ENCODE measurements at places on chromosomes 13 and 19. TPM values are rescaled to one million over a fixed set of nuclear protein-coding genes. Genes with fewer than 3 reads are reported as not detected.

The PALM gene
- total RNA-seq, result 37.0 TPM

The DACH1 gene
- total RNA-seq, result 8.1 TPM

DNA sequence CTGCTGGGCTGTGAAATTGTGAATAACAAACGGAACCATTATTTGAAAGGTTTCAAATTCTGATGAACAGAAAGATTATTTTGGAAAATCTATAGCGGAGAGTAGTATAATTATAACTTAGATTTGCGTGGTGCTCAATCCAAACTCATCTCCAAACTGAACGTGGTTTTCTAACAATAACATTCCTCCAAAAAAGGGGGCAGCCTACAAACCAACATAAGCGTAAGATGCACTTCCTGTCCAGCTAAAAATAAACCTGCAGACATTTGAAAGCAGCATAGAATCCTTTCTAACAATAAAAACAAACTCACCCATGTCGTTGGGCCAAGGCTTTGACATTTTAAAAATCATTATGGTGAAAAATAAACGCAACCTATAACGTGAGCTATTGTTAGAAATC, 178.4 kb downstream of the COL4A1 start:
- DNase-seq, result no peak

DNA sequence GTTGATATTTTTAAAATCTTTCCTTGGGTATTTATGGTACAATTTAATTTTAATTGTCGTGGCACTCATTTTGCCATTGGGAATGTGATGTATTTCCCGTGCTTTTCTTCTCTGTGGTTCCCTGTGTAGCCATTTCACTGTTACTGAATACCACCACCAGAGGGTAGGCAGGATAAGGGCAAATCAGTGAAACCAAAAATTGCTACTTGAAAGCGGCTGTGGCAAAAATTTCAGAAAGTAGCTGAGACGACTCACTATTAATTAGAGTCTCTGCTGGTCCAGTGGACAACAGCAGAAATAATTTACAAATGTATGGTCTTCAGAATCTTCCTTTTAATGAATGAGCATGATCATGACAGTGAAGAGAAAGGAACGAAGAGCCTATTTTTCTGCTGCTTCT, 34.4 kb upstream of the MIR17HG start:
- no peak for DNase-seq

DNA sequence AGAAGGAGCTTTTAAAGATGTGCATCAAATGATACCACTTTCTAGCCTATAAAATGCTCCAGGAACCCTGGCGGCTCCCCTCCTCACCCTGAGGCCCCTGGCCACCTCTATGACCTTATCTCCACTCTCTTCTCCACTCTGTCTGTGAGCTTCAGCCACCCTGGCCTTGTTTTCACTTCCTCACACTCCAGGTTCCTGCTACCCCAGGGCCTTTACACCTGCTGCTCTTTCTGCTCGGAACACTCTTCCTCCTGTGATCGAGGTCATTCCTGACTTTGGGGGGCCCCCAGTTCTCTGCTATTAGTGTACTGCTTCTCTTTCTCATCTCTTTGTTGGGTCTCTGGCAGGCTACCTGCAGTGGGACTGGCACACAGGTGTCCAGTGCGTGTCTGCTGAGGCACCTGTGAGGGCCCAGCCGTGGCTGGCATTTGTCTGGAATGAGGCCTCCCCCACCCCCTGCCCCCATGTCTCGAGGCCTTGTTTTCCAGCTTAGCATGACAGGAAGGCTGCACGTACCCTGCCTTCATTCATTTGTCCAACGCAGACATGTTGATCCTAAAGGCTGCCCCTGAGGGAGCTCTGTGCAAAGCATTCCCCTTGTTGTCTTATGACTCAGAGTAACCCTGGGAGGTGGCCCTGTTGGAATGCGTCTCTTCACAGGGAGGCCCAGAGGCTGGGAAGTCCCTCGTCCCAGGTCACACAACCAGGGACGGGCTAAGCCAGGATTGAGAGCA, 2.3 kb downstream of the DDA1 start:
- DNase-seq, result no peak

DNA sequence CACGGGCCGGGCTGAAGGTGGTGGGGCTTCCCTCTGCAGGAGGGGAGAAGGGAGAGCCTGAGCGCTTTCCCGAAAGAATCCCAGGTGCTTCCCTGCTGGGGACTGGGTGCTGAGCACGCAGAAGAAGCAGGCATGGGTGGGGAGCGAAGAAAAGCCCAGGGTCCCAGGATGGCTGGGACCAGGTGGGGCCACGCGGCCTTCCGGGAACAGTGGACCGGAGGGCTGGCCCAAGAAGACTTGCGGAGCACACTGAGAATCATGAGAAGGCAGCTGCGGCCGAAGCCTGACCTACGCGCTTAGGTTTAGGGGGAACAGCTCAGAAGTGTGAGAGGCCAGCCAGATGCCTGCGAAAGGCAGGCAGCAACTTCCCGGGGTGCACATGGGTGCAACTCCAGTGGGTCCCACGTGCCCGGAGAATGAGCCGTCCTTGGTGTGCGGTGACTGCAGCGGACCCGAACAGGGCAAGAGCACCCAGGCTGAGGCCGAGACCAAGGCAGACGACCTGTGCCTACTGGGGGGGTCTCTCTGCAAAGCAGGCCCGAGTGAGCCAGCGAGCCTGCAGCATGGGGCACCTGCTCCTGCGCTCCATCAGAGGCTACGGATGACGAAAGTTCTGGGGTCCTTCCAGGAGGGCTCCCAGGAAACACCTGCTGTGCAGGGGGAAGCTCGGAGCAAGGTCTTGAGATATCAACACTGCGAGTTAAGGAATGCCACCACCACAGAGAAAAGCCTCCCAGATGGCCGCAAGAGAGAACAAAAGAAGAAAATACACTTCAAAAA, 52.4 kb downstream of the MLLT1 start:
- peak; percentile 28 for DNase-seq

The CAPNS1 gene
- 584 TPM for total RNA-seq

GRCh38 chr13:96100457-96101220, 10.7 kb downstream of the HS6ST3 start:
- DNase-seq, result no peak

The APOC4 gene
- total RNA-seq, result 0.68 TPM

Measured in lower lobe of right lung (tissue), 2 donors.